Femur (tissue), 1 donor: ENCODE measurements at places on chromosomes 3 and 15.

- DNase-seq, result no peak
These were observed 20.3 kb downstream of the SLCO2A1 start for GRCh38 chr3:134009345-134010000.

GRCh38 chr3:32245200-32245599, 6.7 kb downstream of the CMTM8 start:
- DNase-seq, result no peak

DNA sequence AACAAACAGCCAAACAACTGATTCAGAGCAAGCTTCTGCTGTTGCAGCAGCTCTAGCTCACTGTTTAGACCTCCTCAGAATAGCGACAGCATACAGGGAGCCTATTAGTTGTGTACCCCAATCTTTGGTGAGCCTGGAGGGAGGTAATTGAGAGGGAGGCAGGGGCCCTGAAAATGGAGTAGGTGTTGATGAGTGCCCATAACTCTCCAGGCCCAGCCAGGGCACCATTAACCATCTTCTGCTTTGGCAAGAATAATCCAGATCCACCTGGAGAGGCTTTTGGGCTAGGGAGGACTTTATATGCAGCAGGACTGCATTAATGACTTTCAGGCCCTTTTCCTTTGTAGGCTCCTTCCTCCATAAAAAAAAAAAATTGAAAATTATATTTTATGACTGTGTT, 20.9 kb downstream of the PLCL2 start:
- no peak for DNase-seq

DNA sequence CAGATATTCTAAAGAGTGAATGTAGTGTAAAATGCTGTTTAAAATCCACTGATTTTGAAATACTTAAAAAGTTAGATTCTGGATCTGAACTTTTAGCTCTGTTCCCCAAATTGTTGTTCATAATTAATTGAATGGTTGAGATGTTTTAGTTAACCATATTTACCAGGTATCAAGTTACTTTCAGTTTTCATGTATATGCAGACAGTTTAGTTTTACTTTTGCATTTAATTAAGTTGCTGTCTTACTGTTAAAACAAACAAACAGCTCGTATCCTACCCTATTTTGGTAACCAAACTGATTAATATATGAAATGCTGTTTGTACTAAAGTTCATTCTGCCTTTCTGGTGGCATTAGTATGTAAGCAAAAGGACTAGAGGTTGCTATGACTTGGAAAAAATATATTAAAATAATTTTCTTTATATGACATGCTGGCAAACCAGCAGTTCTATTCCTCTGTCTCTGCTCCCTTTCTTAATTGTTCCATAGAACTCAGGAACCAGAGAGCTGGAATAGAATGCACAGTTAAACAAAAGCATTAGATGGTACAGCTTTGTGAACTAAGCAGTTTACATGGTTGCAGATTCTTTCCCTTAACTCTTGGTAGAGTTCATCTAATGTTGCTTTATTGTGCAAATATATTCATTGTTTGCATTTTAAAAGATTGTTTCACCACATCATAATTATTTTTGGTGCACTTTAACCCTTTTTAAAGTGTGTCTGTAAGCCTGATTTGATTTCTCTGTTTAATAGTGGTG, 39.5 kb upstream of the SCAANT1 start:
- no peak for DNase-seq

DNA sequence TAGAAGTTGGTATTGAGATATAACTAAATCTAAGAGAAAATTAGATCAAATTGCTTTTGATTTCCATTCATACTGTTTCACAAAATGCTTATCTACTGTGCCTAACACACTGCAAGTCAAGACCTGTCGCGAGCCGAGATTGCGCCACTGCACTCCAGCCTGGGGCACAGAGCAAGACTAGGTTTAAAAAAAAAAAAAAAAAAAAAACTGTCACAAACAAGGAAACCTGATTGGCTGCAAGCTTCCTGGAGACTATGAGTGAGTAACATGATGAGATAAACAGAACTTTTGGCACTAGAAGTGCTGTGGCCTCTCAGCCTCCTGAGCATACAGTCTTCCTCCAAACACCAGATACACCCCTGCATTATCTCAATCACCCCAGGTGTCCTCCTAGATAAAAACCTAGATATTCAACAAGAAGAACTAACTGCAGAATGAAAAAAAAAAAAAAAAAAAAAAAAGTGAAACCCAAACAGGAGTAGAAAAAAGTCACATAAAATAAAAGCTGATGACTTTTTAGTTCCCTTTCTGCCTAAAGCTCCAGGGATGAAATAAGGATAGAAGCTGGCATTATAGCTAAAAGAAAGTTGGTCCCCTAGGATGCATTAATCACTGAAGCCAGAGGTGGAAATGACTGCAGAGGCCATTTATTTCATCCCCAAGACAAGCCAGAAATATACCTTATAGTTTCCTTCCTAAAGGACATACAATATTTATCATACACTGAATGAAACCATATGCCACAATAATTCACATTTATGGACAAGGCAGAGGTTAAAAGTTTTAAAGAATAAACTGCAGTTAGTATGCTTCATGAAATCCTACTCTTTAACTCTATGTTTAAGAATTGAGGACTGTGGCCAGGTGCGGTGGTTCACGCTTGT, 82.4 kb downstream of the P3H2 start:
- DNase-seq, result no peak

DNA sequence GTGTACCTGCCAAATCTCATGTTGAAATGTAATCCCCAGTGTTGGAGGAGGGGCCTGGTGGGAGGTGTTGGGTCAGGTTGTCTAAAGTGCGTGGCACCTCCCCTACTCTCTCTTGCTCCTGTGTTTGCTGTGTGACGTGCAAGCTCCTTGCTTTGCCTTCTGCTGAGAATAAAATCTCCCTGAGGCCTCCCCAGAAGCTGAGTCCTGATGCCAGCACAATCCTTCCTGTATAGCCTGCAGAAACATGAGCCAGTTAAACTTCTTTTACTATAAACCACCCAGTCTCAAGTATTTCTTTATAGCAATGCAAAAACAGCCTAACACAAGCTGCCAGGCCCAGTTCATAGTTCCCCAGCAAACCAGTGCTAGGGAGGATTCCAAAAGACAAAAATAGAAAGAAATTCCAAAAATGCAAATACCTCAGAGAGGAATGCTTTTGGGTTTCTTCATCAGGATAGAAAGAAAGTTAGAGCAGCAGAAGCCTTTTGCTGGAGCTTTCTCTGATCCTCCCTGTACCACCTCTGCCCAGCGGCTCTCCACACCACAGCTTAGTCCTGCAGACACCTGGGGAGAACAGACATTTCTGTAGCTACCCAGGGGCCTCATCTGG, 25.9 kb upstream of the CDV3 start:
- DNase-seq, result peak; percentile 53

DNA sequence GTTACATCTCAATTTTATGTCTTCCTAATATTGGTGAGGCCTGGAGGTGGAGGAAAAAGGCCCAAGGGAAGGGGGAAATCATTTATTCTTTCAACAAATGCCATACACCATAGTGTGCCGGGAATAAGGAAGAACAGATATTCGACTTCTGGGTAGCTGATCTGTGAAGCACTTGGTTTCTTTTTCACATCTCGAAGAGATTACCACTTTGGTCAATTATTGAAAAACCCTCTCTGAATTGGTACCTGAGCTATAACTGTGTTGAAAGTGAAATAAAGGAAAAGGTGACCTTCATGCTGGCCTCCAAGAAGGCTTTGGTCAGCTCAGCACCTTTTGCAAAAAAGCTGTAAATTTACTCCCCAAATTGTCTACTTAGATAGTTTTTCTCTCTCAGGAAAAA, 14.2 kb upstream of the MB21D2 start:
- DNase-seq, result no peak

GRCh38 chr15:97143592-97144376, 813.3 kb downstream of the NR2F2 start:
- no peak for DNase-seq

- no peak for DNase-seq
These were observed 229.3 kb downstream of the SATB1 start for GRCh38 chr3:18195836-18196235.

GRCh38 chr15:28068930-28069329, 30.2 kb downstream of the OCA2 start:
- no peak for DNase-seq

DNA sequence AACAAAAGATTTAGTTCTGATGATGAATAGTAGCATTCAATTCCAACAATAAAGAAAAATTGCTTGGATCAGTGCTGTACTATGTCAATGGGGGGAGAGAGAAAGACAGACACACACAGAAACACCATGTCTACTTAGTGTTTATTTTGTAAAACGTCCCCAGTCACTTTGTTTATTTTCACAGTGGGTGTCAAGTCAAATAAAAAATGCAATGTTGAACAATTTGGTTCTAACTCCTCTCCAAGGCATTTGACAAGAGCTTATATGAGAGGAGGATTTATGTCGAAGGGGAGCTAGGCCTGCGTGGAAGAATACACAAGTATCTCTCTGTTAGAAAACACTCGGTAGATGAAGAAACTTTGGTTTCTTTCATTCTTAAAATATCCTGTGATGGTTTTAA, 201.7 kb upstream of the SLC2A2 start:
- DNase-seq, result no peak

GRCh38 chr3:128080323-128081080, 28.3 kb downstream of the SEC61A1 start:
- no peak for DNase-seq

DNA sequence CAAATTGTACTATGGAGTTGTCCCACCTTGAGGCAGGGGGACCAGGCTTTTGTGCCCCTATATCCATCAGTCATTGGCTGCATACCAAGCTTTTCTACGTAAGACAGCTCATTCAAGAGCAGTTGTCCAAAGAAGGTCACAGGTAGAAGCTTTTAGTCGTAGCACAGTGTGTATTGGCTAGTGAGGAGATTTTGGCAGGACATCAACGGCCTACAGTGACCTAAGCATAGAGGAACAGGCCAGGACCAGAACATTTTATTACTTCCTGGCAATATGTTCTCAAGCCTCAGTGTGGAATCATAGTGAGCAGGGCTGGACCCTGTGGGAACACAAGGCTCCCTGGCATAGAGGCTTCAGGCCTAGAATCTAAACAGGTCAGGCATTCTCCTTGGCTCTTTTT, 105.4 kb upstream of the ANKRD28 start:
- peak; percentile 34 for DNase-seq

DNA sequence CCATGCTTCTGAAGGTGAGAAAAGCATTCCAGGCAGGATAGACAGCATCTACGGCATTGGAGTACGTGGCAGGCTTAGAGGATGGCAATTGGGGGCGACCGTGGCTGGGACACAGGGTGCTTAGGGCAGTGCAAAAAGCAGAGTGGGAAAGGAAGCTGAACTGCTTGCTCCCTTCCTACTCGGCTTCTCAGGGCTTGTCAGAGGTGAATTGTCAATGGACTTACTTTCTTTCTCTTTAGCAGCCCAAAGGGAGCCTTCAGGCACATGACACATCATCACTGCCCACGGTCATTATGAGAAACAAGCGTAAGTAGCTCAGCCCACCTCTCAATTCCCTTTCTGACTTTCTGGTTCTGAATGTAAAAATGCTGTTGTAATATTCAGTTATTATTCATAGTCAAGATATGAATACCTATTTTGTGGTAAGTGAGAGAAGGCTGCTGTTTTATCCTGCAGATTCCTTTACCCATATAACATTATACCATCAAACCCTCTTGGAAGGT, 84.3 kb downstream of the KLHL25 start:
- DNase-seq, result no peak

GRCh38 chr15:44144184-44144583, 50.9 kb downstream of the FRMD5 start:
- DNase-seq, result no peak

DNA sequence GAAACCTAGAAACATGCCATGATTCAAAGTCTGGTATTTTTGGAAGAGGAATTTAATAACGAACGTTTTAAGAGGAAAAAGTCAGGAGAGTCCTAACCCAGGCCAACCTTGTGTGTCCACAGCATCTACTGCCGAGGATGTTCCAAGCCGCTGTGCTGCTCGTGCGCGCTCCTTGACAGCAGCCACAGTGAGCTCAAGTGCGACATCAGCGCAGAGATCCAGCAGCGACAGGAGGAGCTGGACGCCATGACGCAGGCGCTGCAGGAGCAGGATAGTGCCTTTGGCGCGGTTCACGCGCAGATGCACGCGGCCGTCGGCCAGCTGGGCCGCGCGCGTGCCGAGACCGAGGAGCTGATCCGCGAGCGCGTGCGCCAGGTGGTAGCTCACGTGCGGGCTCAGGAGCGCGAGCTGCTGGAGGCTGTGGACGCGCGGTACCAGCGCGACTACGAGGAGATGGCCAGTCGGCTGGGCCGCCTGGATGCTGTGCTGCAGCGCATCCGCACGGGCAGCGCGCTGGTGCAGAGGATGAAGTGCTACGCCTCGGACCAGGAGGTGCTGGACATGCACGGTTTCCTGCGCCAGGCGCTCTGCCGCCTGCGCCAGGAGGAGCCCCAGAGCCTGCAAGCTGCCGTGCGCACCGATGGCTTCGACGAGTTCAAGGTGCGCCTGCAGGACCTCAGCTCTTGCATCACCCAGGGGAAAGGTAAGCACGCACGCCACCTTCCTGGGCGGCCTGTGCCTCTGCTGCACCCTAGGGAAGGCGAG, 28.4 kb downstream of the PML start:
- DNase-seq, result no peak

DNA sequence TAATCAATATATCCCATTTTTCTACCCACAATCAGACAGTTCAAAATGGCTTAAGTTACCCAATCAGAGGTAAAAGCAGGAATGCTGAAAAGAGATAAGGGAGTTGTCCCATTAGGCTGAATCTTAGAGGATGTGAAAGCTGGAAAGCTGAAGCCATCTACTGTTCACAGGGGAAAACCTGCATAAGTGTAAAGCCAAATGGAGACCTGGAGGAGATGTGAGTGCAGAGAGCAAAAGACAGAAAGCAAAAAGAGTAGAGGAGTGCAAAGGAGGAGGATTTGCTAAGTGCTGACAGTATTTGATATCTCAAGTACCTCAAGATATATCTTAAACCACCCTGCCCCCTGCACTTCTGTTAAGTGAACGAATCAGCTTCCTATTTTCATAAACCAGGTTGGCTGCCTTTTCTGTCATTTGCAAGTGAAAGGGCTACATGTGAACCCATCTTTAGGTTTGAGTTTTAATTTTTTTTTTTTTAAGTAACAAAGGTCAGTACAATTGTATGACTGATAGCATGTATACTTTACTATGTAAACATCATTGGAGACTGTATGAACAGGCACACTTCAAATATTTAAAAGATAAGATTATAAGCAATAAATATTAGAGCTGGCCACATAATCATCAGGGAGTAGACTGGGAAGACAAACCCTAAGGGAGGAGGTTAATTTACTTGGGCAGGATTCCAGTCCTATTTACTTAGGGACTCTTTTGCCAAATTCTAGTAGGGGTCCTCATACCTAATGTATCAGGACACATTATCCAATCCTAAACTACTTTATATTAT, 22.8 kb upstream of the P2RY1 start:
- DNase-seq, result no peak

GRCh38 chr15:28002867-28003266, 96.2 kb downstream of the OCA2 start:
- no peak for DNase-seq

- DNase-seq, result no peak
These were observed 171.5 kb upstream of the NANOGP8 start for GRCh38 chr15:35256551-35256950.

- DNase-seq, result no peak
These were observed 134.1 kb downstream of the RPLP1 start for GRCh38 chr15:69586721-69587120.
